ENCODE measurements at places on chromosomes 7 and 10. TPM values are rescaled to one million over a fixed set of nuclear protein-coding genes. Genes with fewer than 3 reads are reported as not detected.

Gene DEPP1
- total RNA-seq = 30.1 TPM

Gene TASOR2
- total RNA-seq = 29.0 TPM

Gene HHEX
- total RNA-seq = 4.1 TPM

DNA sequence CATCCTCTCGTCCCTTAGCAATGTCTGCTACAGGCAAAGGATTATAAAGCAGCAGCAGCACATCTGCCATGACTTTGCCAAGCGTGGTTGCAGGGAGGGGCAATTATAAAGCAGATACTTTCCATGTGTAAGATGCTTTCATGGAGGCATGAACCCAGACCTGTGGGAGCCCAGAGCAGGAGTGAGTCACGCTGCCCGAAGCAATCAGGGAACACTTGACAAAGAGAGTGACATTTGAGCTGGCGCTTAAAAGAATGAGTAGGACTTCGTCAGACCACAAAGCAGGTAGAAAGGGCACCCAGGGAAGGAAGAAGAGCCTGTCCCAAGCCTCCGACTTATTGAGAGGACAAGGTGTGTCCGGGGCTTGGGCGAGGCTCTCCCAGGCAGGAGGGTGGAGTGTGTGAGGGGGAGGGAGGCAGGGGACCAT is 147.2 kb downstream of the MYOF start:
- DNase-seq = no peak

DNA sequence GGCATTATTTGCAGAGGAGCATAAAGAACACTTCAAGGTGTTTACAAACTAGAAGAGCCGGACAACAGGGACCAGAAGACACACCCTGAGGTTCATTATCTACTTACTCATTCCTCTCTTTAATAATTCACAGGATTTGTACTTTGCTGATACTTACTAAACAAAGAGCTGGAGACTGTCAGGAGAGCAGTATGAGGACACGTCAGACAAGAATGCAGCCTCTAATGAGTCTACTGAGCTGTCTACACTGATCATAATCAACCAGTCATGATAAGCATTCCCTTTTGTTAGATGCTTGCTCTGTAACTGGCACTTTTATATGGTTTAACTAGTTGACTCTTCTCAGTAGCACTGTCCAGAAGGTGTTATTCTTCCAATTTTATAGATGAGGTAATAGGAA is 243.3 kb upstream of the CDC14C start:
- no peak for DNase-seq

DNA sequence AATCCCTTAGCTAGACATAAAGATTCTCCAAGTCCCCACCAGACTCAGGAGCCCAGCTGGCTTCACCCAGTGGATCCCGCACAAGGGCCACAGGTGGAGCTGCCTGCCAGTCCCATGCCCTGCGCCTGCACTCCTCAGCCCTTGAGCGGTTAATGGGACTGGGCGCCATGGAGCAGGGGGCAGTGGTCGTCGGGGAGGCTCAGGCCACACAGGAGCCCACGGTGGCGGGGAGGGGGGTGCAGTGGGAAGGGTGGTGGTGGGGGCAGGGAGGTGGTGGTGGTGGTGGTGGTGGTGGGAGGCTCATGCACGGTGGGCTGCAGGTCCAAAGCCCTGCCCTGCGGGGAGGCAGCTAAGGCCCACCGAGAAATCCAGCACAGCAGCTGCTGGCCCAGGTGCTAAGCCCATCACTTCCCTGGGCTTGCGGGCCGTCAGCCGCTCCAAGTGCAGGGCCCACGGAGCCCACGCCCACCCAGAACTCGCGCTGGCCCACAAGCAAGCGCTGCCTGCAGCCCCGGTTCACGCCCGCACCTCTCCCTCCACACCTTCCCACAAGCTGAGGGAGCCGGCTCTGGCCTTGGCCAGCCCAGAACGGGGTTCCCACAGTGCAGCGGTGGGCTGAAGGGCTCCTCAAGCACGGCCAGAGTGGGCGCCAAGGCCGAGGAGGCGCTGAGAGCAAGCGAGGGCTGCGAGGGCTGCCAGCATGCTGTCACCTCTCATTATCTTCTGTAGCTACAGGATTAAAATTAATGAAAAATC is 732.5 kb upstream of the POM121L12 start:
- DNase-seq = no peak

- DNase-seq = no peak
These were observed 35.0 kb downstream of the LAMB4 start for GRCh38 chr7:108094933-108095710.

- no peak for DNase-seq
These were observed 16.5 kb downstream of the MDH2 start for GRCh38 chr7:76064208-76064970.

DNA sequence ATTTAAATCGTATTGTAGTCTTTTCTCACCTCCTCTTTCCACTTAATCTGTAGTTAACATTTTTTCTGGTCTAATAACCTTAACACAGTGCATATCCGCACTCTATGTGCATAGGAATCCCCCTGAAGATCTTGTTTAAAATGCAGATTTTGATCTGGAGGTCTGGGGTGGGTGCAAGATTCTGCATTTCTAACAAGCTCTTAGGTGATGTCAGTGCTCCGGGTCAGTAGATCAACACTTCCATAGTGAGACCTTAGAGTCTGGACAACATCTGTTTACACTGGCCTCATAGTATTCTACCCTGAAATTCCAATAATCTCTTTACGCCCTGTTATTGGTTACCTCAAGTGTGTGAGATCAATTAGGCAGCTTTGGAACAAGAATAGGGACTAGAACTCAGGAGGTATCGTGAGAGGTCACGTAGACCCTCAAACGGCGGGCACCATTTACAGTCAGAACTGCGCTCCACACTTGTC is 434 bp upstream of the PLEKHA8 start:
- no peak for DNase-seq

- DNase-seq = no peak
These were observed 8.1 kb downstream of the ADCY1 start for GRCh38 chr7:45582136-45582749.

GRCh38 chr7:71835056-71835455 is 577.1 kb downstream of the CALN1 start:
- no peak for DNase-seq

- no peak for DNase-seq
These were observed 139.3 kb downstream of the FRMD4A start for GRCh38 chr10:14191407-14191806.
